Renal cortical epithelial cell (primary cell): ENCODE measurements at places on chromosomes 4 and X. TPM values are rescaled to one million over a fixed set of nuclear protein-coding genes. Genes with fewer than 3 reads are reported as not detected.

Gene ENPEP
- total RNA-seq = 21.9 and 115 TPM in 2 replicates

Gene BEX2
- total RNA-seq = 18.0 and 26.9 TPM in 2 replicates

Gene CSN1S1
- not detected in 2 replicates for total RNA-seq

Gene PABPC5
- total RNA-seq = 0.87 and 2.2 TPM in 2 replicates

Gene PTPN13
- total RNA-seq = 58.7 and 118 TPM in 2 replicates

Gene RBM46
- total RNA-seq = 0.30 and 0.52 TPM in 2 replicates

Gene HTR2C
- total RNA-seq = not detected in 2 replicates

GRCh38 chr4:145951931-145952330 is 13.3 kb upstream of the ZNF827 start:
- DNase-seq = no peak

GRCh38 chr4:11598591-11598990 is 169.9 kb upstream of the HS3ST1 start:
- peak; percentile 35 for DNase-seq

DNA sequence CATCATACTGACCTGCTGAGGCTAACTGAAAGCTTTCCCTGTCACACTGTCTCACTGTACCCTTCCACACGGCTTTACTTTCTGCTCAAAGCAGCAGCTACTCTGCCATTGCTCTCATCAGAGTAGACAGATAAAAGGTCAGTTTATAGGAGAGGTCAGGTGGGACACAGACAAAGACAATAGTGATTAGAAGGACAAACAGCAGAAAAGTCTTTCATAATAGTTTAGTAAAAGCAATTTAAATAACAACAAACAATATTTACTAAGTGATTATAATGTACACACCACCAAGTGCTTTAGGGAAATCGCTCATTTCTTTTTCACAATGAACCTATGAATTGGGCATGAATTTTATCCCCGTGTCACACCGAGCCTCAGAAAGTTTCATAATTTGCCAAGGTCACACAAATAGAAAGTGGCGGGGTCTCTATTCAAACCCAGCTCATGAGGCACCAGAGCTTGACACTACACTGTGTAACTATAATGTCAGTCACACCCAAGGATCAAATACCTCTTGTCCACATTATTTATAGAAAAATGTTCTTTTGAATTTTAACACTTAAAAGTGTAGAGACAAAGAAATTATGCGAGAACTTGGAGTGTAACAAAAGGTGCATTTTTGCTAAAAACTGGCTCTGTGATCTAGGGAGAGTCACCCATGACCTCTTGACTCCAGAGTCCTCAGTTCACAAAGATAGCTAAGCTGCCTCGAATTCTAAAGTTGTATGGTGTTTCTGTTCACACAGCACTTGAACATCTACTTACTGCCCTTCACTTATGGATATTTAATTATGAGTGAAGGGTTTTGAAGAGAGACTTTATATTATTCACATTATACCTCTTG is 24.5 kb upstream of the SORBS2 start:
- DNase-seq = no peak

- DNase-seq = no peak
These were observed 57.8 kb upstream of the NKX1-1 start for GRCh38 chr4:1463927-1464540.

DNA sequence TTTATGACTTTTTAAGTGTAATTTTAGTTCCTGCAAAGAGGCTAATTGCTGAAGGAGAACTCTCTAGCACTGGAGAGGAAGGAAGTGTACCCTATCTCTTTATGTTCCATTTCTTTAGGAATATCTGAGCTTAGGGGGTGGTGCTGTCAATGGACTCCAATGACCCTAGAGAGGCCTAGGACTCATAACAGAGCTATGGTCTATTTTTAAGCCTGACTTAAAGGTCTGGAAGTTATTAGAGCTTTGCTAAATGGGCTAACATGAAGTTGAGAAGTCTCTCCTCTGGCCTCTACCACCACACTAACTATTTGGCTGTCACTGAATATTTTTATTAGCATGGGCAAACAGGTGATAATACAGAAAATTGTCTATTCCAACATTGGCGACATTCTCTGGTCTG is 152.2 kb downstream of the SPATA18 start:
- no peak for DNase-seq

DNA sequence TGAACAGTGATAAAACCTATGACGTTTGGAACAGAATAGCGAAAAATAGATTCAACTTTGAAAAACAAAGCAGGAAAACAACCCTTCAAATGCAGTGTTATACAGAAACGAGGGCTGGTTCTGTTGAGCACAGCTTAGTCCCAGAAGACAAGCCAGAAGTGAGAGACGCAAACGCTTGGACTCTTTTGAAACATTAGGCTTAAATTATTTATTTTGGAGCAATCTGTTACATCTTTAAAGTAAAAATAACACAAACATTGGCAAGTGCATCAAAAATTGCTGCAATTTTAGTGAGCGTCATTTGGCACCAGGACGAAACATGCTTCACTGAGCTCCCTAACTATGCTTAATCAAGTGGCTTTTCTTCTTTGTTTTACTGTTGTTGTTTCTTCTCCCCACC is 63.5 kb downstream of the ENPP6 start:
- DNase-seq = no peak

DNA sequence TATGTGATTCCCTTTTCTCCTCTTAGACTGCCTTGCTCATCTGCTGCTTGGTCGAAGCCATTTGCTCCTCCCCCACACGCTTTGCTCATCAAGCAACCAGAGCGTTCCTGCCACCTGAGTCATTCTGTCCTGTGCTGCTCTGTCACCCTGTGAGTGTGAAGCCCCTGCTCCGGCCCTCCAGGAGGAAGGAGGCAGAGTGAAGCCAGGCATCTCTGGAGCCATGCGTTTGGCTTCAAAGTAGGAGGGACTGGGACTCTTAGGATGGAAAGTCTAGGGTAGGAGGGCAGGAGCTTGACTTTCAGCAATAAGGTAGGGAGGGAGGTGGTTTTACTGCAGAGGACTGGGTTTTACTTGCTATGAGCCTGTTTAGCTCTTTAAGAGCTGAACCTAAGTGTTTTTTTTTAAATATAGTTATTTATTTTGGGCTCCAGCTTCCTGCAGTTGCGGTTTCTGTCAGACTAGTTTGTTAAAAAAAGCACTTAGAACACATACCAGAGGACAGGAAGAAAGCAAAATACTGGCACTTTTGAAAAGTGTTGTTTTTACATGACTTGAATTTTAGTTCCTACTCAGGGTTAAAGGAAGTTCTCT is 63.6 kb downstream of the SPINK2 start:
- peak; percentile 87 for DNase-seq

GRCh38 chr4:26083987-26084386 is 170.0 kb downstream of the SMIM20 start:
- DNase-seq = peak; percentile 97

DNA sequence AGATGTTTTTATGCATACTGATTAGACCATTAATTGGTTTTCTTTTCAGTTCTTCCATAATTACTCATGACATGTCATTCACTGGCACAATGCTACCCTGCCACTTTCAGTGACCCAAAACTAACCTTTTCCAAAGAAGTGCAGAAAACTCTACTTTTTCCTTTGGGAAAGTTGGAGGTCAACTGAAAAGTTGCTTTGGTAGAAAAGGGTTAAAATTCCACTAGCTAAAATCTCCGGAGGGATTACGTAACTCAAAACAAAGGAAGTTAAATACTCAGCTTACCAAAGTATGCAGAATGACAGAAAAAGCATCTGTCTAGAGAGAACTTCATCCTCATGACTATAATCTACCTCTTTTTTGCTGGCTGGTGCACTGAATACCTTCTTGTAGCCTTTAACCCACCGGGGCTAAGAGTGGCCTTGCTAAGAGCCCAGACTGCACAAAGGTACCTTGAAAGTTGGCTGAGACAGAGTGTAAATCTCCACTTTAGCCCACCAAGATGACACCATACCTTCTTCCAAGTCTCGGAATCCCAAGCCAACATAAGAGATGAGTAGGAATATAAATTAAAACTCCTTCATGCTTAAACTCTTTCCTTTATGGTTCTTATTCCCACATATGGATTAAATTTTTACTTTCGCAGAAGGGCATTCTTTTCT is 1099.5 kb upstream of the INTU start:
- no peak for DNase-seq

GRCh38 chr4:76897536-76898384 is at the start of gene SOWAHB:
TSS of gene SOWAHB (minus strand) at chr4:76898144. CDS start at chr4:76897849, 295 bp downstream.
- DNase-seq = peak; percentile 23

- peak; percentile 22 for DNase-seq
These were observed 25.8 kb downstream of the DOCK11 start for GRCh38 chrX:118521435-118521834.
